ENCODE measurements at places on chromosomes 6 and 20. TPM values are rescaled to one million over a fixed set of nuclear protein-coding genes. Genes with fewer than 3 reads are reported as not detected.

The LGSN gene
- not detected for polyA plus RNA-seq

The ULBP3 gene
- 28.8 TPM for polyA plus RNA-seq

The GPX5 gene
- not detected for polyA plus RNA-seq

The OR2H2 gene
- not detected for polyA plus RNA-seq

The KIF3B gene
- polyA plus RNA-seq, result 35.6 TPM
